ENCODE measurements at places on chromosomes 6 and 20.

DNA sequence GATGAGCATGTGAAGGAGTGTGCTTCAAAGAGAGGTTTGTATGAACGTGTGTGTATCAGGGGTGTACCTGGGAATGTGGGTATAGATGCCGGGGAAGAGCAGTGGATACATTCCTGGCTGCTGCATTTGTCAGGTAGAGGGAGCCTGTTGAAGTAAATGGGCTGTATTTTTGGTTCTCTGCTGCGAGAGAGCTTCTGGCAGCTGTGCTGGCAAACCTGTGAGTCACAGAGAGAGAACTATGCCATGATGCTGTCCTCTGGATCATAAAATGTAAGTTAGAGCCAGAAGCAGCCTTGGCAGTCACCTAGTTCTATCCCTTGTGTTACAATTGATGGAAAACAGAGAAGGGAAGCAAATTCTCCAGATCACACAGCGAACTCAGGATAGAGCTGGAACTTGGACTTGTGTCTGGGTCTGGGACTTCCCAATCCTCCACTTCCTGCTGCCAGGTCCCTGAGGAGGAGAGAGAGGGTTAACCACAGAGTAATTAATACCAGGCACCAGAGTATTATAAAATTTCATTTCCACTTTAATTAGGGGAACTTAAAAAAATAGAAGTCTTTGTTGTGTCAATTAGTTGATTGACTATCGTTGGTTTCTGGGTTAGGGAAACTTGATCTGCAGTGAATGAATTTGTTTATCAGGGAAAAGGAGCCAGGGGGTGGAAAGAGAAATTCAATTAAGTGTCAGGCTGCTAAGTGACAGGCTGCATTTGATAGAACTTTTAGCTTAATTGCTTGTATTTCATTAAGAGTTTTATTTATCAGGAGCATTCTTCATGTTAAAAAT, 41.1 kb upstream of the GTSF1L start:
- DNase-seq = no peak

DNA sequence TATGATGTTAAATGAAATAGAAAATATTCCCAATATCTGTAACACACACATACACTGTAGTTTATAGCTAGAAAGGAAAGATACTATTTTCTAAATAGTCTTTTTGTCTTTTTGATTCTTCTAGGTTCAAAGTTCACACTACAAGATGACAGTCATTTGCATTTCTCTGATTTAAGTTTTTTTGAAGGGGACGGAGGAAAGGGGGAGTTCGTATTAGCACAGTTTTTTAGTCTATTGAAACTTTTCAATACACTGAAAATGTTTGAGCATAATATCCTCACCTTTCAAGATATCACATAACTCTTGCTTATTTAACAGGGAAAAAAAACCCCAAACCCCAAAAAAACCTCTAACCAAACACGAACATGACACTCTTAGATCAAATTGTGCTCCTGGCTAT, 68.1 kb downstream of the BMP2 start:
- no peak for DNase-seq

DNA sequence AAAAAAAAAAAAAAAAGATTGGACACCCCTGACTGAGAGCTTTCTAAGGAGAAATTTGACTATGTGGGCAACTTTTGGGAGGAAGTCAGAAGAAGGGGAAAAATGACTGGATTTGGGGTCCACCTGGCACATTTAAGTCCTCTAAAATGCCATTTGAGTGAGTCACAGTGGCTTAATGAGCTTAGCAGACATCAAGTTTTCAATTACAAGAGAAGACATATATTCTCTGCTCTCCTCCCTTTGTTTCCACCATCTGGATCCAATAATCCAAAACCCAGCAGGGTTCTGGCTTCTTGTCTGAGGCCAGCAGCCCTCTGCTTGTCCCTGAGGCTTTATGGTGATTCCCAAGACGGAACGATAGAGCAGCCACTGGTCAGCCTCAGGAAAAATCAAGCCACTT, 6.9 kb downstream of the PI3 start:
- DNase-seq = no peak

GRCh38 chr20:11375966-11376365, 541.7 kb upstream of the BTBD3 start:
- DNase-seq = no peak

- DNase-seq = no peak
Observed at GRCh38 chr20:61817575-61817974, 248.1 kb downstream of the TAF4 start.

DNA sequence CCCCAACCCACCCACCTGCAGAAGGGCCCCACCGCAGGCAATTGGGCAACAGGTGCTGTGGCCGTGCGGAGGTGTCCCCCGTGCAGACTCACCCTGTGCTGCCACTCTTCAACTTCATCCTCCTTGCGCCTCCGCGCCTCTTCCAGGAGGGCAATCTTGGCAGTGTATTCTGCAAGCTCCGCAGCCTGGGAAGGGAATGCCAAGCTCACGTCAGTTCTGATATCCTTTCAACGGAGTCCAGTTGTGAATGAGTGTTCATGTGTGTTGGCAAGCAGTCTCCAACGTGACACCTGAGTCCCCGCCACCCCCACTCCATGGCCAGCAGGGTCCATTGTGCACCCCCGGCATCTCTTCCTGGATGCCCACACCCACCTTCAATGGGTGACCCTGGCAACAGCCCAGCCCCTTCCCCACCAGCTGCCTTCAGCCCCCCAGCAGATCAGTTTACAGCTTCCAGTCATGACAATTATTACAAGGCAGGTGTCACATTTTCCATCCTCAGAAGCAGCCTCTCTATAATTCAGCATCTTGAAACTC, 49.9 kb downstream of the EZR start:
- DNase-seq = no peak

DNA sequence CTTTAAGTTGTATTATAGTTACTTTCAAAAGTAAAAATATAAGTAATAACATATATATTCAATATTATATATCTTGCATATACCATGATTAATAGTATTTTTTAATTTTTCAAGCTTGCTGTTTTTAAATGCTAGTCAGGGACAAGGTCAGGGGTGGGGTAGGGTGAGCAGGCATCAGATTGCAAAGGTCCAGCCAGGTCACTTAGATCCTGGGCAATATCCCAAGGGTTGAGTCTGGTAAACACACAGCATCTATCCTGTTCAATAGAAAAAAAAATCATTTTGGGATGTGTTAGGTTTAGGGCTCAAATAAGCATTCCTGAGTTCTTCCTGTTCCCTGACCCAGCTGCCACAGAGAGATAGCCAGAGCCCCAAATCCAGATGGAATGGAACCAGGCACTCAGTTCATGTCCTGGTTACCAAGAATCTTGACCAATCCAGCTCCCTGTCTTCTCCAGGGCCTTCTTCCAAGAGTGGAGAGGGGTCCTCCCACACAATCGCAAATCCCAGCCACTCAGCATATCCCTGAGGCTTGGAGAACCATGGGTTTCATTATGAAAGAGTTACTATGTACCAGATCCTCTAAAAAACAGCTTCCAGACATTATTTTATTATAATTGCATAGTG, 134.9 kb upstream of the TOP1 start:
- no peak for DNase-seq
